T-cell (primary cell): ENCODE measurements at places on chromosomes 13 and 19.
A peak's percentile ranks its signal among the peaks of the same experiment; 100 is the strongest.

GRCh38 chr13:110561344-110562035, at the start of gene RAB20:
RAB20 (minus strand) TSS chr13:110561722; CDS start chr13:110561519, 203 bp downstream.
- DNase-seq, result peak; percentile 50

- DNase-seq, result no peak
These were observed 4.3 kb downstream of the SPHK2 start for GRCh38 chr19:48623556-48624066.

GRCh38 chr13:33775339-33776108, 42.4 kb upstream of the RFC3 start:
- DNase-seq, result no peak

DNA sequence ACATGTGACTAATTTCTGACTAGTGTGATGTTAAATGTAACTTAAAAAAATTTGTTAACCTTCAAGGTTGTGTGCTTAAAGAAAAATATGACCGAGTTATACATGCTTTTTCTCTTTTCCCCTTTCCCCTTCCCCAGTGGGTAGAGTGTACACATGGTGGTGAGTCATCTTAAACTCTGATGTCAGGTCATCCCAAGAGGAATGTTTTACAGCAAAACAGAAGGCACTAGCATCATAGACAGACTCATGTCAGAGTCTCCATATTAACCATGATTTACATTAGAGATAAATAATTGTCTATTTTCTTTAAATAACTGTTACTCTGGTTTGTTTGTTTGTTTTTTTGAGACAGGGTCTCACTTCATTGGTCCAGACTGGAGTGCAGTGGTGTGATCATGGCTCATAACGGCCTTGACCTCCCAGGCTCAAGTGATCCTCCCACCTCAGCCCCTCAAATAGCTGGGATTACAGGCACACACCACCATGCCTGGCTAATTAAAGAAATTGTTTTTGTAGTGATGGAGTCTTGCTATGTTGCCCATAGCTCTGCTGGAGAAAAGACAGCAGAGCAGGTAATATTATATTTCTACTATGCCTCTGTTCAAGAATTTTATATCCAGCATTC, 160.4 kb upstream of the PCDH9 start:
- no peak for DNase-seq

- no peak for DNase-seq
These were observed 64.8 kb upstream of the DOCK9 start for GRCh38 chr13:99042521-99043250.

DNA sequence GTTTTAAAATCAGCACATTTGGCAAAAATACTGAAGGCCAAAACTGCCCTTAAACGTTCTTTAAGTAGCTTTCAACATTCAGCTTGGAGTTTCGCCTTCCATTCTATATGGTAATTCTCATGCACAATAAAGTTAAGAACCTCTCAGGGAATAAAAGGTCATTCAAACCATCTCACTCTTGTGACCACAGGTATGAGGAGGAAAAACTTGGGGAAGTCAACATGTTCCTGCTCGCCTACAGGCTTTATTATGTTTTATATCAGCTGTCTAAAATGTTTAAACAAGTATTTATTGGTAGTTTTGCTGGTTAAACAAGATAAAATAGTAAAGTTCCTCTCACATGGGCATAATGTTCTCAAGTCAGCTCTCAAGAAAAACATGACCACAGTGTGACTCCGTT, 19.9 kb upstream of the TM9SF2 start:
- no peak for DNase-seq

DNA sequence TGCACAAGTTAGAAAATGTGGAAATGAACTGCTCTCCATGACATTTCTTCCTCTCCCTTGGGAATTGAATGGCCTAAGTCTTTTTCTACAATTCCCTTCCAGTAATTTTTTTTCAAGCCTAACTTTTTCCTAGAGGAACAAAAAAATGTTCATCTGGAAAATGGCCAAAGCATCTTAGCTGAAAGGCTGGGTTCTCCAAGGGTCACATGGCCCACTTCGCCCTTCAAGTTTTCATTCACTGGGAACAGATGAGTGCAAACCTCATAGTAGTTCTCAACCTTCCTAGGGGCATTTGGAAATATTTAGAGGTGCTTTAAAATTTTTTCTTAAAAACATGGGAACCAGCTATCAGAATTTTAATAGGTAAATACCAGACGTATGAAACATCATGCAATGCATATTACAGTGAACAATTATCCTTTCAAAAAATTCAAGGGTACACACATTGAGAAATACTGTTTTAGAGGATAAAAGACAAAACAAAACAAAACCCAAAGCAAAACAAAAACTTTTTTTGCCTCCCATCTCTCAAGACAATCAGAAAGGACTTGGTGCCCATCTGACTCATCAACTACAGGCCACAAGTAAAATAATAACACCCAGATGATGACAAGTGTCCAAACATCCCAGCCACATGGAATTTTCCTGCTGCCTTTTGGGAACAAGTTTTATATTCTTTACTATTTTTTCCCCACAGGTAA, 208.8 kb downstream of the SLITRK6 start:
- no peak for DNase-seq

DNA sequence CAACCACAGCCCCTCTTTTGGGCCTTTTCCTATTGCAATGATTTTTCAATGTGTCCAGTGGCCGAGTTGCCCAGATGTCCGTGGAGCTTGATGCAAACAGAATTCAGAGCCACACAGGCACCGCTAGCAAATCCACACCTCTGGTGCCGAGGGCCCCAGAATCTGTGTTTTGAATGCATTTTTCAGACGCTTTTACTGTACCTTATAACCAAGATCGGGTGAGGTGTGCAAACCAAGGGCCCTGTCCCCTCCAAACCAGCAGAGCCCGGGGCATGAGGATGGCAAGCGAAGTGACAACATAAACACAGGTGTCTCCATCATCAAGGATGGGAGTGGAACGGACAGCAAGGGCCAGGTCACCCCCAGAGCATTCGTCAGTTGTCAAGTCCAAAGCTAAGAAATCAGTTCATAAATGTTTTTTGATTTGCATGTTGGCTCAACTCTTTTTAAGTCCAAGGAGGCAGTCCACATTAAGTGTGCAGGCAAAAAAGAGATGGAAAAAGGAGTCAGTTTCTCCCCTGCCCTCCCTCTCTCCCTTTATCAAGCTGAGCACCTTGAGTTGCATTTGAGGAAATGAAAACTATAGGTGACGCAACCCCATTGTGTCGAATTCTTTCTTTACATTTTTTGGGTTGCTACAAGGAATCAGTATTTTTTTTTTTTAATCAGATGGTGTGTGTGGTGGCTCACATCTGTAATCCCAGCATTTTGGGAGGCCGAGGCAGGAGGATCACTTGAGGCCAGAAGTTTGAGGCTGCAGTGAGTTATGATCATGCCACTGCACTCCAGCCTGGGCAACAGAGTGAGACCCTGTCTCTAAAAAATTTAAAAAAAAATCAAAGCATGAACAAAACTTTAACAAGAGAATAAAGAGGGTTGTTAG, 2.9 kb downstream of the CCDC8 start:
- DNase-seq, result no peak

GRCh38 chr13:35988648-35989081, 142.5 kb downstream of the DCLK1 start:
- no peak for DNase-seq

DNA sequence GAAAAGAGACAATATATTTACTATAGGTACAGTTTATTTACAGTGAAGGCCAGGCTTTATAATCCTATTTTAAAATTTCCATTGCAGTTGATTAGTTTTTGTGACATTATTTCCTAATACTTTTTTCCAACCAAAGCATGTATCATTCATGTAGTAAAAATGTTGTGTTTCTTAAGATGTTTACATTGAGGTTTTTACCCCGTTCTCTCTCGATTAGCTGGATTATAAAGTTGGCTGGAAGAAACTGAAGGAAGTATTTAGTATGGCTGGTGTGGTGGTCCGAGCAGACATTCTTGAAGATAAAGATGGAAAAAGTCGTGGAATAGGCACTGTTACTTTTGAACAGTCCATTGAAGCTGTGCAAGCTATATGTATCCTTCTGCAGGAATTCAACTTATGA, 21.2 kb downstream of the HNRNPM start:
- DNase-seq, result no peak
